ENCODE measurements at places on chromosomes 7 and 10. TPM values are rescaled to one million over a fixed set of nuclear protein-coding genes. Genes with fewer than 3 reads are reported as not detected.

Gene CHAT
- total RNA-seq = not detected

Gene SPDYE1
- not detected for total RNA-seq

Gene TMEM196
- not detected for total RNA-seq

Gene GATA3
- 7.2 TPM for total RNA-seq

Gene TCTN3
- 39.5 TPM for total RNA-seq

Gene IL15RA
- total RNA-seq = 3.6 TPM

Gene AKR1C1
- total RNA-seq = 597 TPM

Gene FAM107B
- 147 TPM for total RNA-seq

Gene MAT1A
- total RNA-seq = not detected

Gene KCP
- total RNA-seq = 0.14 TPM

Gene IL2RA
- not detected for total RNA-seq

Gene PKD1L1
- total RNA-seq = 0.22 TPM

Gene FFAR4
- 0.27 TPM for total RNA-seq

Gene UCN3
- total RNA-seq = not detected

Gene ERLIN1
- 54.5 TPM for total RNA-seq

Gene FKBP6
- not detected for total RNA-seq

Gene DKK1
- total RNA-seq = 341 TPM

Gene STEAP1B
- 0.03 TPM for total RNA-seq

Gene SPDYE11
- total RNA-seq = not detected

Gene IFIT1
- total RNA-seq = 5.4 TPM

Gene ANXA8
- 33.2 TPM for total RNA-seq

Gene LIPJ
- total RNA-seq = not detected

Gene SAP25
- total RNA-seq = 0.73 TPM

Gene KLLN
- 0.50 TPM for total RNA-seq
